ENCODE measurements at places on chromosomes 4 and X. TPM values are rescaled to one million over a fixed set of nuclear protein-coding genes. Genes with fewer than 3 reads are reported as not detected.

Gene BEX1
- not detected for total RNA-seq

GRCh38 chr4:1305781-1306455, 16.2 kb downstream of the MAEA start:
- DNase-seq = peak; percentile 51
- peak overlapping the region; percentile 60 for H3K27ac ChIP-seq
- peaks cover 38% of the 10 kb centered on the region for H3K36me3 ChIP-seq
- no peak overlapping the region for H3K4me3 ChIP-seq
- H3K27me3 ChIP-seq = no peaks in the 10 kb centered on the region

DNA sequence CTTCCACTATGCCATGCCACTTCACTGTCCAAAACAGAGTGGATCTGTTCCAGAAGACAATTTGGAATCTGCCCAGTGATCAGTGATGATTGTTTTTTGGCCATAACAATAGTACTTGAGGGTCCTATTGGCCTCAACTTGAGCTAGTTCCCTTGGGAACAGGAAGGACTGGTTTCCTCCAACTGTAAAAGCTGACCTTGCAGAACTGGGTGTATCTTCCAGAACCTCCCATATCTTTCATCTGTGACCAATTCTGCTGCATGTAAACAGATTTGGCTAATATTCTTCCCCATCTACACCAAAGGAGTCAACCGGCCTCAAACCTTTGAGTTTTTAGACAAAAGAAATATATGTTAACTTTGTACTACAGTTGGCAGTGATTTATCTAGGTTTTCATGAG, 165.1 kb upstream of the TRPC5 start:
- no peaks in the 10 kb centered on the region for H3K4me1 ChIP-seq
- H3K27ac ChIP-seq = no peak overlapping the region
- no peaks in the 10 kb centered on the region for H3K27me3 ChIP-seq
- DNase-seq = no peak
- H3K36me3 ChIP-seq = no peaks in the 10 kb centered on the region
- no peak overlapping the region for H3K4me3 ChIP-seq

GRCh38 chr4:123340381-123340701, 56.3 kb upstream of the SPRY1 start:
- H3K27ac ChIP-seq = no peak overlapping the region
- H3K36me3 ChIP-seq = no peaks in the 10 kb centered on the region
- H3K27me3 ChIP-seq = peaks cover 8% of the 10 kb centered on the region

Measured in activated CD8-positive, alpha-beta T cell treated with anti-CD3 and anti-CD28 coated beads, Interleukin-2, amount 10 ng/mL, durations not matched to agents 7 days and 5 days (primary cell).